ENCODE measurements at places on chromosomes 5 and 9.
A peak's percentile ranks its signal among the peaks of the same experiment; 100 is the strongest.

DNA sequence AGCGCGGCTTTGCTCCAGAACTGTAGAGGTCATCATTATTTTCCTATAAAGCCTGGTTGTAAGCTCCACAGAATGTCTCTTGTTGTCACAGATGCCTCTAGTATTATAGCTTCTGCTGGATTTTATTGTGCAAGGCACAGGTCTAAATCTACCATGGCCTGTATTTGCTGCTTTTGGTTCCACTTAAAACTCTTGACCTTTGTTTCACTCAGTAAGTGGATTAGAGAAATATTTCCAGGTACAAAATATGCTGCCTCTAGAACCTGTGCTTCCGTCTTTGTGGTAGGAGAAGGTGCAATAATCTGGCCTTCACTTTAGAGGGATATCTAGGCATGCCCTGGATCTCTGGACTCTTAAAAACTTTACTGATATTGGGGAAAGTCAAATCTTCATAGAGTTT is 476.6 kb upstream of the CD180 start:
- DNase-seq = no peak

DNA sequence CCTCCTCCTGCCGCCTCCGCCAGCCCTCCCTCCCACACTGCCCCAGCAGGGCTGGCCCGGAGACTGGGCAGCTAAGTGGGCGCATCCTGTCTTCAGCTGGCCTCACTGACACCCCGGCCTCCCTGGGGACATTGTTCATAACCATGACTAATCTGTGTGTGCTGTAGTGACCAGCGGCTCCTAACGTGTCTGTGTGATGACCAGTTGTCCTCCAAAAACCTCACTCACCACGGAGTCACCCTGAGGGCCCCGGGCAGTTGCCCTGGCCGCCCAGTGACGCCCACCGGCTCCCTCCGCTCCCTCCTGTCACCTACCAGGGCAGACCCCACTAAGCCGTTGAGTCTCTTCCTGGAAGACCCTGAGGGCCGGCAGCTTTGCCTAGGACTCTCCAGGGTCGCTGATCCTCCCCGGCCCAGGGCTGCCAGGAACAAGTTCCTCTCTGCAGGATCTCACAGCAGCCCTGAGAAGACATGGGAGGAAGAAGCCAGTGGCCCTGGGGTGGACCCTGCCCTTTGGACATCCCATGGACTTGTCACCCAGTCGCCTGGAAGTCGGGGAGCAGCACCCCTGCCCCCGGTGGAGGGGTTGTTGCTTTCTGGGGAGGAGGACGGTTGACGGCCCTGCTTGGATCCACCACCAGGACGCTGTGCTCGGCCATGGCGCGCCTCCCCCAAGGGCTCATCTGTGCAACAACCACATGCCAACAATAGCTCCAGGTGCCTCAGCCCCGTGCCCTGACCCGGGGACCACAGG is 110.2 kb upstream of the LMX1B start:
- DNase-seq = peak; percentile 41

- no peak for DNase-seq
Observed at GRCh38 chr5:77990020-77990419, 213.9 kb upstream of the TBCA start.

DNA sequence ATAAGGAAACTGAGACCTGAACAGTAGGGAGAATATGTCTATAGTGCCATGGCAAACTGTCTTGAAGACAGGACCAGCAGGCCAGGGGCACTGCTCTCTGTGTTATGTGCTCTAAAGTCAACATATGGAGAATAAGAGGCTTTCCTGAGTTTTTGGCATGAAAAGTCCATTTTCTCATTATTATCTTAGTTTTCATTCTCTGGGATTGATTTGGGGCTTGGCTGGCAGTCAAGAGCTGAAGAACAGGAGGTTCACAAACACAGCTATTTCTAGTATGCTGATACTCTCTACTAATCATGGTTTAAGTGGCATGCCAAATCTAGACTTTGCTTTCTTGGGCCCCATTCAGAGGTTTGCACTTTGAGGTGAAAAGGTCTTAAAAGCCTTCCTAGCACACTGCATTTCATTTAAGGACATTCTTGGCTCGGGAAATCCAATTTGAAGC is 404.4 kb downstream of the ZNF608 start:
- DNase-seq = no peak

DNA sequence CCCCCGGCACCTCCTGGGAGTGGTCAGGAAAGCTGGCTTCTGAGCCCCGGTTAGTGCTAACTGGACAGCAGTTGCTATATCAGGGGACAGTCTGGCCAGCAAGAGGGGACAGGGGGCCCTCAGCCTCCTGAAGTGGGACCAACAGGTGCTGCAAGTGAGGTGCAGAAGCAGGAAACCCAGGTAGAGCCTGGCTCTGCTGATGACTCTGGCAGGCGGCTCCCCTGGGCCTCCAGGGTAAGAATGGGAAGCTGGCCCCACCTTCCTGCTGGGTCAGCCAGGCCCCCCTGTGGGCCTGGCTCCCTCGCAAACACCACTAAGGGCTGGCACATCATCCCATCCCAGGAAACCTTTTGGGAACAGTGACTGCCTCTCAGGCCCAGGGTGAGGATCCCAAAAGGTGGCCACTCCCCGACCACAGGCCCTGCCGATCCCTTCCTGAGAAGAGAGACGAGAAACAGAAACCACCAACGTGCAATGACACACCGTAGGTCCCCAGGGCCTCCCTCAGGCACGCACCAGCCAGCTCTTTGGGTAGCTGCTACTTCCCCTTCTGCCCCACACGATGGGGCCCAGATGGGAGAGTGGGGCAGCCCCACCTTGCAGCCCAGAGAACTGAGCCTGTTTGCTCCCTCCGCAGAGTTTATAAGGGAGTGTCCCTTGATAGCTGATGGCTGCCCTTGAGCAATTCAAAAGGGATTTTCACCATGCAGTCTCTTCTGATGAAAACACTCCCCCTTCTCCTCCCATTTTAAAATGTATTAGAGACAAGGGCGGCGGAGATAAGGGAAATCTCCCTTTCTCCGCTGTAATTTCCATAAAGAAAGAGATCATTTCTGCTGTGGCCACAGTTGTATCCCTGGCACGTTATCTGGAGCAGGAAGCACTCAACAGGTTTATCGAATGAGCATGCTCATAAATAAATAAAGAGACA is 76.8 kb downstream of the STK10 start:
- no peak for DNase-seq

DNA sequence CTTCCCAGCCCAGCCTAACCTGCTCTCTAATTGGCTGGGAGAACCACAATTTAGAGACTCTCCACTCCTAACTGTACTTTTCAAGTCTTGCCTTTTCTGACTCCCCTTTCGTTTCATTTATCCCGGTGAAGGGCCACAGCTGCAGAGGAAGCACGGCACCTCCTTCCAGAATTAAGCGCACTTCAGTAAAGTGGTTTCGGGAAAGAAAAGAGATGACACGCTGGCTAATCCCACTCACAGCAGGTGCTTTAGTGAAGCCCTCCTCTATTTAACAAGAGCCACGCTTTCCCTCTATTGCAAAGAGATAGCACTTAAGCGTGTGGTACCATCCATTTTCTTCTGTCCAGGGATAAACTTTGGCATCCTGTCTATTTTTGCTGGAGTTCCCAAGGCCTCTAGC is 4.8 kb downstream of the DNAH5 start:
- DNase-seq = no peak

DNA sequence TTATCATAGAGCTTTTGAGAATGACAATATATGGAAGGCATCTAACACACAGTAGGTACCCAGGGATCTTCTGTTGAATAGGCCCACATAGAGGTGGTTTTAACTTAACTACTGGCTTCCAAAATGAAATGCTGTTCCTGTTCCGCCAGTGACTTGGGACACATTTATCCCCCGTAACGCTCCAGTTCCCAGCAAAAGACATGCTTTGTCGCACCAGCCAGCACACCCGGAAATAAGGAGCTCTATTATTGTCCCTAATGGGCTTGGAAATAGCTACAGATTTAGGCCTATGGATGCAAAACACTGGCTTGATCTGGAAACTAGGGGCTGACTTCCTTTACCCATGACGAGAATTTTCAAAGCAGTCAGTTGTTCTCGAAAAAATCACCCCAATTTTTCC is 45.9 kb upstream of the C5orf58 start:
- DNase-seq = no peak

- DNase-seq = peak; percentile 57
Observed at GRCh38 chr5:137507150-137507549, 8.0 kb upstream of the SPOCK1 start.

- no peak for DNase-seq
Observed at GRCh38 chr5:115490596-115490995, 54.0 kb downstream of the FEM1C start.

All from GM03348 (cell line).